ENCODE measurements at places on chromosomes 5 and 9.
A peak's percentile ranks its signal among the peaks of the same experiment; 100 is the strongest.

- peak; percentile 92 for DNase-seq
Measured at GRCh38 chr5:36403632-36404311, 102.1 kb upstream of the RANBP3L start.

- DNase-seq = no peak
Measured at GRCh38 chr5:56207537-56207936, 25.6 kb downstream of the ANKRD55 start.

GRCh38 chr9:136020671-136021070, 59.5 kb upstream of the UBAC1 start:
- DNase-seq = no peak

DNA sequence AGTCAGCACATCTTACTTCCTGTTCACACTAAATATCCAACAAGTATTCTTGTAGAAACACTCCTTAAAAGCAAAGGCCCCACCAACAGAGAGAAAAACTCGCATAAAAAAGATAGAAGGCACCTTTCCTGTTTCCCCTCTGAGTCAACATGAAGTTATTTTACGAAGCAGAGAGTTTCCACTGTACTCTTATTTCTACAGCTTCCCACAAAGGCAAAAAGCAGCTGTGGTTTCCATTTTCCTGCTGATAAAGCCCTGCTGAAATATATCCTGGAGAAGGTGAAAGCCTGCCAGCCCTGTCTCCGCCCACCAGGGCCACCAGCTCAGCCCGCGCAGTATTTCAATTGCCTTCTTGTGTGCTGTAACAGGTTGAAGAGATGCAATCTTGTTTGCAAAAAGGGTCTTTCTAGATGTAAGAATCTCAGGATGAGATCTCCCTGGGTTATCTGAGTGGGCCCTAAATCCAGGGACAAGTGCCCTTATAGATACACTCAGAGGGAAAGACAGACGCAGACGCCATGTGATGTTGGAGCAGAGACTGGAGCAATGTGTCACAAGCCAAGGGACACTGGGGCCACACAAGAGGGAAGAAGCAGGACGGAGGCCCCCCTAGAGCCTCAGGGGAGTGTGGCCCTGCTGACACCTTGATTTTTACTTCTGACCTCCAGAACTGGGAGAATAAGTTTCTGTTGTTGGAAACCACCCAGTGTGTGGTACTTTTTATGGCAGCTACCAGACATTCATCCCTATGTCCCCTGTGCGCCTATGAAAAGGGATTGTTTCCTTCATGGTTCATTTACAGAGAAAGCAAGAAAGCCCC, 19.9 kb downstream of the SEMA4D start:
- peak; percentile 15 for DNase-seq

GRCh38 chr5:172679628-172680212, 38.7 kb downstream of the NEURL1B start:
- DNase-seq = no peak

- peak; percentile 51 for DNase-seq
Measured at GRCh38 chr5:54867310-54867944, 118.0 kb downstream of the ESM1 start.

DNA sequence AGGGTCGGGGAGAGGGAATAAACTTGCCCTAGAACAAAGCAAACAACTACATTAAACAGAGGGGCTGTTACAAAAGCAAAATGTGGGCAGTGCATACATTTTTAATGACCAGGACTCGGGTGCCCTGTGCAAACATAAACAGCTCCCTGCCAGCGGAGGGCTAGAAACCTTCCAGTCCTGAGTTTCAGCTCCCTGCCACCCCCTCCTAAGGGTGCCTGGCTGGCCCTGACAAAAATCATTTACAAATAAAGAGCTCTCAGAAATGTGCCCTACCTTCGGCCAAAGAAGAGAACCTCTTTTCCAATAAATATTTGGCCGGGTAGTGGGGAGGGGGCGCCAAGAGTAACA, 29.5 kb downstream of the FOXD1 start:
- no peak for DNase-seq

- no peak for DNase-seq
Measured at GRCh38 chr9:93185266-93186214, 1.6 kb downstream of the WNK2 start.

DNA sequence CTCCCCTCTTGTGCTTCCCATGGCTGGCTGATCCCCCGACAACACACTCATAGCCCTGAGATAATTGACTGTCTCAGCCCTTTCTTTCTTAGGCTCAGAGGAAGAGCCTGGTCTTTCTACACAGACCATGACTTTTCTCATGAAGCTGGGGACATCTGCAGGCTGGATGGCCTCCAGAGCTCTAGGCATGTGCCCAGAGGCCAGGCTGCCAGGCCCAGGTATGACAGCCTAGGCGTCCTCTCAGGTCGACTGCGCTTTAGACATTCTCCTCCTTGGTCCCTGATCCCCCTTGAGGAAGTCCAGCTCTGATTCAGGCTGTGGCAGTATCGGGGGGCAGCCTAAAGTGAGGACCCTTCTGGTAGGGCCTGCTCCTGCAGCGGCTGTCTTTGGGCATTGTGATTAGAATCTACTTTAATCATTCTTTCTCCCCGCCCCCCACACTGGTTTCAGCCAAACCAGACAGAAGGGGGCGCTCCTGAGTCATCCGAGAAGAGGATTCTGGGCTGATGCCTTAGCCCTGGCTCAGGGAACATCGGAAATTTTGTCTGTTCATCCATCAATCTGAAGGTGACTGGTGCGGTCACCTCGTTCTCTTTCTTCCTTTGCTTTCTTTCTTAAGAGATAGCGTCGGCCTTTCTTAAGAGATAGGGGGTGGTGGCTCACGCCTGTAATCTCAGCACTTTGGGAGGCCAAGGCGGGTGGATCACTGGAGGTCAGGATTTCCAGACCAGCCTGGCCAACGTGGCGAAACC, 66.5 kb upstream of the HSPA9 start:
- peak; percentile 25 for DNase-seq

GRCh38 chr5:1926471-1927341, 44.0 kb upstream of the IRX4 start:
- DNase-seq = no peak

GRCh38 chr5:14343376-14343775, 200.2 kb downstream of the TRIO start:
- DNase-seq = no peak

GRCh38 chr5:150578781-150579461, 61.5 kb upstream of the SYNPO start:
- no peak for DNase-seq

DNA sequence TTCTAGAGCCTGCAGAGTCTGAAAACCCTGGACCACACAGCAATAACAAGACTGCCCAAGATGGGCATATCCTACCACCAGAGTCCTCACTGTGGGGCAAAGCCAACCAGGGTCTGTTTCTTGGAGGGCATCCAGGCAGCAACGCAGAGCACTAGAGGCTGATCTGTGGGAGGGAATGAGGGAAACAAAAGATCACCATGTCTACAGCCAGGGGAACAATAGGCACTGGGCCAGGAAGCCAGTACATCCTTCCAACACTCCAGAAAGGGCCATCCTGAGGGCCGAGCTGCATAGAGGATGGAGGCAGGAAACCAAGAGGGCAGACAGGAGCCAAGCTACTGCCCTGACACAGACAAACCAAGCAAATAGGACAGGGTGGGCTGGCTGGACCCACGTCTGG, 416.1 kb upstream of the IRX4 start:
- DNase-seq = no peak
